ENCODE measurements at places on chromosomes 4 and X.

GRCh38 chr4:28868841-28869240, 1851.3 kb upstream of the PCDH7 start:
- DNase-seq: no peak

- peak; percentile 58 for DNase-seq
These were observed 124.4 kb downstream of the SHROOM3 start for GRCh38 chr4:76559236-76560071.

DNA sequence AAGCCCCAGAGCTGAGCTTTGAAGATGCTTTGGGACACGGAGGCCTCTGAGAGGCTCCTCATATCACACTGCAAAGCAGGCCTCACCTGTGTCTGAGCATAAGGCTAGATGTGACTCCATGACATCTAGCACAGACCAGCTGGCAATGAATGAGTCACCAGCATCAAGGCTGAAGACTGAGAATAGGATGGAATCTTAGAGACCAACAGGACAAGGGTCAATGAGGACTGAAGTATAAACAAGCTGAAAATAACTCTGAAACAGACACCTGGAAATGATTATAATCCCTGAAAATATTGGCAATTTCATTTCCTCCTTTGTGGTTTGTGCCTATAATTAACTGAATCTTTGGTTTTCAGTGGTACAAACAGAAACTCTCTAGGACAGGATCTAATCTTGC, 87.1 kb upstream of the PRPS1 start:
- DNase-seq: no peak

- DNase-seq: no peak
These were observed 123.5 kb upstream of the EMCN start for GRCh38 chr4:100641336-100641735.

DNA sequence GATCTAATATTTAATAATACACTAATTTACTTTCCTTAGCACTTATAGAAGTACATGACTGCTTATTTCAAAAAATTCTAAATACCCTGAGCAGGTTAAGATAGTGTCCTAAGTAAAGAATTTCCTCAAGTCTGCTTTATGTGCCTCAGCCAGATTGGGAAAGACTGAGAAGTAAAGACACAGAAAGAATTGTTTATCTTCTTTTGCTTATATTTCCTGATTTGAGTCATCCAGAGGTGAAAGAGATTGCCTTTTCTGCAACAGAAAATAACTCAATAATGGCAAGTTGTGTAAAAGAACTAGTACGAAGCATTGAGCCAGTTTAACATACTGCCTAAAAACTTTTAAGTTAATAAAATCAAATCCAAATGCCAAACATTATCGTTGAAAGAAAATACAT, 45.0 kb downstream of the NAF1 start:
- no peak for DNase-seq

DNA sequence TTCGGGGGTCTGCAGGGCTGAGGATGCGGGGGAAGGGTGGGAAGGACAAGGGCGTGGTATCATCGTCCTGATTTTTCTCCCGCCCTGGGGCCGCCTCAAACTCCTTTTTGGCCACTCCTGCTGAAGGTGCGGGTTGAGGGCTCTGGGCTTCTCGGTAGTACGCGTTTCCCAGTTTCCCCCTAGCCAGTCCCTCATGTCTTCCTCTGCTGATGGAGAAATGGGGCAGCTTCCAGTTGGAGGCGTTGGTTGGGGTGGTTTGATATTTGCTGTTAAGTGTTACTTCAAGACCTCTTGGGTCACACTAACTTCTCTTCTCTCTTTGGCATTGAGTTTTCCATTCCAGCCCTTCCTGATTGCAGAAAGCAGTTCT, 482 bp downstream of the GSTCD start:
- DNase-seq: no peak

- DNase-seq: no peak
These were observed 4.0 kb downstream of the PCYT1B start for GRCh38 chrX:24643116-24643515.

- no peak for DNase-seq
These were observed 43.7 kb downstream of the TSPAN5 start for GRCh38 chr4:98614662-98615061.

- DNase-seq: no peak
These were observed 1393.3 kb downstream of the ARAP2 start for GRCh38 chr4:34850968-34851367.

GRCh38 chrX:24268786-24269185, 45.1 kb downstream of the SUPT20HL2 start:
- no peak for DNase-seq

GRCh38 chr4:7183161-7183560, 9.2 kb upstream of the SORCS2 start:
- no peak for DNase-seq

DNA sequence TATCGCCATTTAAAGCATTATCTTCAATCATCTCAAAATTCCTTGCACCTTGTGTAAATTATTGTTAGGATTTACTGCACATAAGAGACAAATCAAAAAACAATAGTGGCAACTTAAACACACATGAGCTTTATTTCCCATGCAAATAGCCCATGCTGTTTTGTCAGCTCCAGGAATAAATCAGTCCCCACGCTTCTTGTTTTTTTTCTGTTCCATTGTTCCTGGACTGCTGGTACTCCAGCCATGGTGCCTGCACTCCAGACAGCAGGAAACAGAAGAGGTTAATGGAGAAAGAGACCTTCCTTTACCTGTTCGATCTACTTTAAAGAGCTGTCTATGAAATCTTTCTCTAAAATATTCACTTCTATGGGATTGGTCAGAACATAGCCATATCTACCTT, 1515.7 kb upstream of the TENM3 start:
- no peak for DNase-seq

GRCh38 chr4:122065915-122066314, 86.2 kb upstream of the BLTP1 start:
- DNase-seq: no peak

DNA sequence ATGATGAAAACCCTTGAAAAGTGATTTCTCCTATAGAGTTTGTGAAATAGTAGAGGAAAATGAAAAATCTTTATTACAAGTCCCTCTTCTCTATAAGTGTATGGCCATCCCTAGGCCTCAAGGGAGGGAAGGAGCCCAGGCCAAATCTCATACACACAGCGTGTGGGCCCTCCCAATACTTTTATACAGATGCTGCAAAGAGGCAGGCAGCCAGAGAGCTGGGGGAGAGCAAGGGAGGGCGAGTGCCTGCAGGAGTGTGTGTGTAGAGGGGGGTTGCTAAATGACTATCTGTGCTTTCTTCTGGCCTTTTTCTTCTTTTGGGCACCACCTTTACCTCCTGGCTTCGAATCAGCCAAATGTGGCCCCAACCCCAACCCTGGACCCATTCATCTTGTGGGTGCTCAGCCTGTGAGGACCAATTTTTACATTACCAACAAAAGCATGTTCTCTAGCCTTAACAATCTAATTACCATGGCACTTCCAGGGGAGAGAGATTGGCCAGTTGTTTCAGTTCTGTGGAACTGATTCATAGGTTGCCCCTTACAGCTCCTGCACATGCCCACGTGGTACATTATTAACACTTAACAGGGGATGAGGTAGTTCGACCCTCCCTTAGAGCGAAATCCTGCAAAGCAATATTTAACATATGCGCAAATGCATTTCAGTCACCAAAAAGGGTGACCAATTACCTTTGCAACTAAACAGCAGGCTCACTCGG, 2.0 kb downstream of the GPC3 start:
- no peak for DNase-seq

- DNase-seq: no peak
These were observed 645.9 kb downstream of the PCDH7 start for GRCh38 chr4:31366041-31366440.

- DNase-seq: no peak
These were observed 1697.0 kb downstream of the PCDH7 start for GRCh38 chr4:32417113-32417704.

- no peak for DNase-seq
These were observed 75.9 kb downstream of the AASDH start for GRCh38 chr4:56311299-56311975.

DNA sequence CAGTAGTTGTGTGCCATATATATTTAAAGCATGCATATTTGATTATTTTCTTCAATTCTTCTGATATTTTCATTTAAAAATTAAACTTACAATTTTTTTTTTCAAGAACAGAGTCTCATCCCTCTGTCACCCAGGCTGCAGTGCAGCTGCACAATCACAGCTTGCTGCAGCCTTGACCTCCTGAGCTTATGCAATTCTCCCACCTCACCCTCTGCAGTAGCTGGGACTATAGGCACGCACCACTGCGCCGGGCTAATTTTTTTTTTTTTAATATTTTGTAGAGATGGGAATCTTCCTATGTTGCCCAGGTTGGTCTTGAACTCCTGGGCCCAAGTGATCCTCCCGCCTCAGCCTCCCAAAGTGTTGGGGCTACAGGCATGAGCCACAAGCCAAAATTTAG, 5.8 kb upstream of the DCLK2 start:
- DNase-seq: no peak

DNA sequence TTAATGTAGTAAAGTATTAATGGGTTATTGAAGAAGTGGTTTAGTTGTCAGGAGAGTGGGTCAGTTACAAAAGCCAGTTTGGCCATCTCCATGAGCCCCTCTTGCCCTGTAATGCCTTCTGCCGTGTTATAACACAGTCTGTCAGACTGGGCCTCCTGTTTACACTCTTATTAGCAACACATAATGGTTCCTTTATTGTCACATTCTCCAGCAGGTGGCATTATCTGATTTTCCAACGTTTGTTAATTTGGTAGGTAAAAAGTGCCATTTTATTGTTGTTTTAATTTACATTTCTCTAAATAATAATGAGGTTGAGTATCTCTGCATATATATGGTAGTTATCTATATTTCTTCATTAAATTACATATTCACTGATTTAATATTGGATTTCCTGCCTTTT, 560.8 kb downstream of the FGF13 start:
- no peak for DNase-seq

GRCh38 chrX:21926527-21927278, 13.8 kb upstream of the SMS start:
- DNase-seq: no peak

DNA sequence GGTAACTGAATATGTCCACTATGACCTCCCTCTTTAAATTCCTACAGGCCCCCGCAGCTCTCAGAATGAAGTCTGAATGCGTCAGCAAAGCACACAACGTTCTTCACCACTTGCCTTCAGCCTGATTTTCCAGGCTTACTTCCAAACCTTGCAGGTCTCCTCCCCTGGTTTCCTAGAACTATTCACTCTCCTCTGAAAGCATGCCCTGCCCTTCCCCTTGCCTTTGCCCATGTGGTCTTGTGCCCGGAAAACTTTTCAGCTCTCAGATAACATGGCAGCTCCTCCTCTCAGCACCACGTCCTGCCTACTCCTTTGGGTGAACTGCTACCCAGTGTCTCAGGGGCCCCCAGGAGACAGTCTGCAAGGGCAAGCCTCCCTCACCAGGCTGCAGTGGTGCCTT, 268.5 kb upstream of the LDB2 start:
- DNase-seq: no peak

DNA sequence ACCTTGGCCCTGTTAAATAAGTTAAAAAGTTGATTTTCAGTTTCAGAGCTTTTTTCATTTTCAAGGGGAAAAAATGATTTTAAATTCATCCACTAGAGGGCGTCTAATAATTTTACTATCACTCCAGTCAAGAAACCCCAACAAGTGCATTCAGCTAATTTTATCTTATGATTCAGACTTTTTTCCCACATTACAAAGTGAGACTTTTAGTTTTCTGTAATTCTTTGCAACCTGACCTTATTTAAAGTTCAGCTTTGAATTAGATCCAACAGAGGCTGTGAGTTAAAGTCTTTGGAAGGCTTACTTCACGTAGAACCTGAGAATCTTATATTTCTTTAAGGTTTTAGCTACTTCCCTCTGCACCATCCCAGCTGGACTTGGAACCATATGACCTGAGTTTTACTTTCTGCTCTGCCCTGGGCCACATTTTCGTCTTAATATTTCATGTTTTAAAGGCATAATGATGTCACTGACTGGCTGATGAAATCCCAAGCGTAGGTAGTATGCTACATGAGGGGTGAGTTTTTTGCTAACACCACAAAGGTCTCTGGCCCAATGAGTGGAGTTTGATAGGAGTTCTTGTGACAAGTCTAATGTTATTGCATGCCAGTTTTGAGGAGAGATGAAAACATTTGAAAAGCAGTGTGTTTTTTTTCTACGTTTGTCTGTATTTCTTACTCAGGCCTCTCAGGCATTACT, 7.2 kb downstream of the GNRHR start:
- peak; percentile 33 for DNase-seq

DNA sequence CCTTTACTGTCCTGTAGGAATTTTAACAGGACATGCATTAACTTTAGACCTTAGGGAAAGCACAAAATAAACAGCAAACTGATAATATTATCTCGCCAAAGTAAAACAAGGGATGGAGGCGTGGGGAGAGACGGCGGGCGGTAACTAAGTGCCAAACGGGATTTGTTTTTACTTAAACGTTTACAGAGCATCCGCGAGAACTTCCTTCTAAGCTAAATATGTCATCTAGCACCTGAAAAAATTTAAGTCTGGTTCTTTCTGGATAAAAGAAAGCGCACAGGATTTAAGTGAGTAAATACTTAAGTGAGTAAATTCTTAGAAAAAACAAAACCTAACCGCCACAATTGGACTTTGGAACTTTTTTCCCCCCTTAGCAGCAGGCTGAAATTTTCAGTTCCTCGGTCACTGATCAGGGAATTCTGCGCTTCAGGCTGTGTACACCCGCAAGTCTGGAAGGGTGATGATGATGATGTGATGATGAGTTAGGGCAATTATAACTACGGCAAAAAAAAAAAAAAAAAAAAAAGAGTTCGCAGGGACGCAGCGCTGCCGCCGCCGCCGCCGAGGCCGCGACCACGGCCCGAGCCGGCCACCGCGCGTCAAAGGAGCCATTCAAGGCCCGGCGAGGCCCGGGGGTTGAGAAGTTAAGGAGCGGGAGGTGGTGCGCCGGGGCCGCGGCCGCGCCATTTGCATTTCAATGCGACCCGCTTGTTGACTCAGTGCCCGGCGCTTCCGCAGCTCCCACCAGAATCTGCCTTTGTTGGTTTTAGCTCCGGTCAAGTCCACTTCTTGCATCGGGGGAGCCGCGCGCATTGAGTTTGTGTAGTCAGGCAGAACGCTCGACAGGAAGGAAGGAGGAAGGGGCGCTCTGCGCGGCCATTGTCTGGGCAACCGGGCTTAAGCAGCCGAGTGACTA, 108.8 kb downstream of the SPRY1 start:
- peak; percentile 82 for DNase-seq

DNA sequence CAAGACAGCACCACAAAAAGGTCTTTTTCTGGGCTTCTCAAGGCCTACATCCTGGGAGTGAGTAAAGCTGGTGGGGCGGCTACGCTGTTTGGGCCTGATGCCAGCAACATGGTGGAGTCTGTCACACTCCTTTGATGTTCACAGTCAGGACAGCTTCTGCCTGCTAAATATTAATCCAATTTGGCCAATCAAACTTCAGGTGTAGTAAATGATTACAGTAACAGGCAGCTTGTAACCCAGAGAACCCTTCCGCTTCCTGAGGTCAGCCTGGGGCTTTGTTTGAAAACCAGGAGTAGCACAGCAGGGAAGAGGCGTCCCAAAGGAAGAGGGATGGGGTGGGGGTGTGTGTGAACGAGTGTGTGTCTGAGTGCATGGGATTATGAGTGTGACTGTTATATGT, 220.4 kb downstream of the MAML3 start:
- no peak for DNase-seq

- no peak for DNase-seq
These were observed 129.0 kb downstream of the ANXA5 start for GRCh38 chr4:121567748-121568147.
